Renal cortex interstitium (tissue), 15 donors: ENCODE measurements at places on chromosomes 13 and 19. TPM values are rescaled to one million over a fixed set of nuclear protein-coding genes. Genes with fewer than 3 reads are reported as not detected.

DNA sequence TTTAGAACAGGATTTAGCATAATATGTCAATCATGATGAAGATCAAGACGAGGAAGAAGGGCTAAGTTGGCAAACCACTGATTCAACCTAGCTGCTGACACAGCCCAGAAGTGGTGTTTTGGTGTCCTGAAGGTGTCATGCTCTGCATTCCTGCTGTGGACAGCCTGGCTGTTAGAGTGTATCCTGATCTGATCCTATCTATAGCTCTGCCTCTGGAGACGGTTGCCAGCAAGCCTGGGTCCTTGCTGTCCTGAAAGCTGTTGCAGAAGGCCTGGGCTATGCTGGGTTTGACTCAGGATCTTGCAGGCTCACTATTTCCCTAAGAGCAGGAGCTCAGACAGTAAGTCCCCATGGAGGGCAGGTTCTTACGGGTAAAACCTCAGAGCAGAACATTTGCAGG is 416.4 kb downstream of the TSHZ3 start:
- no peak for DNase-seq

DNA sequence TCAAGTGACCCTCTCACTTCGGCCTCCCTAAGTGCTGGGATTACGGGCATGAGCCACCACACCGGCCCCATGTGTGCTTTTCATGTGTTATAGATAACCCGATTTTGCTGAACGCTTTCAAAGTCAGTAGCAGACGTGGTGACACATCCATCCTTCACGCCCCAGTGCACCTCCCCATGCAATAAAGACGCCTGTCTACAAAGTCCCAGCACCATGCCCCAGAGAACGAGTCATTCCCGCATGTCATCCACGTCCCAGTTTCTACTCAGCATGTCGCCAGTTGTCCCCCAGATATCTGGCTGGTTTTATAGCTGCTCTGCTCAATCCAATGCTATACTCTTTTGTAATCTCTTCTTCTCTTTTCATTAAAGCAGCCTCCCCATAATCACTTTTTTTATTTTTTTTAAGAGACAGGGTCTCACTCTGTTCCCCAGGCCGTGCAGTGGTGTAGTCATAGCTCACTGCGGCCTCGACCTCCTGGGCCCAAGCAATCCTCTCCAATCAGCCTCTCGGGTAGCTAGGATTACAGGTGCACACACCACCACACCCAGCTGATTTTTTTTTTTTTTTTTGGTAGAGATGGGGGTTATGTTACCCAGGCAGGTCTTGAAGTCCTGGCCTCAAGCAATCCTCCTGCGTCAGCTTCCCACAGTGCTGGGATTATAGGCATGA is 42.5 kb downstream of the DNM2 start:
- DNase-seq = no peak

DNA sequence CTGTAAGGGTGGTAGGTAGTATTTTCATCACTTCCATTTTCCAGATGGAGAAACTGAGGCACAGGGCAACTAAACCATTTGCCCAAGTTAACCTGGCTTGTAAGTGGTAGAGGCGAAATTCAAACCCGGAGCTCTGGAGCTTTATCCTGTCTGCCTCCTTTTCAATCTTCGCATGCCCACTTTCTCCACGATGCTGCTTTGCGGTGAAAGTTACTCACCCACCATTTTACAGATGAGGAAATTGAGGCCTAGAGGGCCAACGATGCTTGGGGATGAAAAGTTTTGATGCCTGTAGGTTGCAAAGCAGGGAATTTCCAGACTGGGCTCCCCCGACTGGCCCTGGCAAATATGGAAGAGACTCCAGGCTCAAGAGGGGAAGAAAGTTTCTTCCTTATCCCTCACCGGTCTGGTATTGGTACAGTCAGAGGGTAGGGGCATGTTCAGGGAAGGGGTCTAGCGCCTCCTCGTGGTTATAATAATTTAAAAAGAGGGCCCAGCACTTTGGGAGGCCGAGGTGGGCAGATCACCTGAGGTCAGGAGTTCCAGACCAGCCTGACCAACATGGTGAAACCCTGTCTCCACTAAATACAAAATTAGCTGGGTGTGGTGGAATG is 1.9 kb upstream of the SH2D3A start:
- no peak for DNase-seq

The OR7A5 gene
- not detected for polyA plus RNA-seq

The SUPT5H gene
- polyA plus RNA-seq = 147 TPM

- DNase-seq = no peak
Observed at GRCh38 chr19:51410950-51411748, 6.3 kb downstream of the SIGLEC10 start.

DNA sequence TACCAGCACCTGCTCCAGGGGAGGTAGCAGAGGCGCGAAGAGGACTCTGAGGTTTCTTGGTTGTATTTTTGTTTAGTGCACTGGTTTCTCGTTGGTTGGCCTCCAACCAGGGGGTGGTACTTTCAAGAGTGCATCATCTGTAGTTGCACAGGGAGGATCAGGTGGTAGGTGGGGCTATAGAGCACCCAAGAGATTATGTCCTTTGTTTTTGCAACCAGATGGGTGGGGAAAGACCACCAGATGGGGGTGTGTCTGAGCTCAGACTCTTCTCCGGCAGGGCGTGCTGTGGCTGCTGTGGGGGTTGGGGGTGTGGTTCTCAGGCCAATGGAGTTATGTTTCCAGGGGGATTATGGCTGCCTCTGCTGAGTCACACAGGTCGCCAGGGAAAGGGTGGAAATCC is 254.4 kb upstream of the KLF12 start:
- DNase-seq = no peak

DNA sequence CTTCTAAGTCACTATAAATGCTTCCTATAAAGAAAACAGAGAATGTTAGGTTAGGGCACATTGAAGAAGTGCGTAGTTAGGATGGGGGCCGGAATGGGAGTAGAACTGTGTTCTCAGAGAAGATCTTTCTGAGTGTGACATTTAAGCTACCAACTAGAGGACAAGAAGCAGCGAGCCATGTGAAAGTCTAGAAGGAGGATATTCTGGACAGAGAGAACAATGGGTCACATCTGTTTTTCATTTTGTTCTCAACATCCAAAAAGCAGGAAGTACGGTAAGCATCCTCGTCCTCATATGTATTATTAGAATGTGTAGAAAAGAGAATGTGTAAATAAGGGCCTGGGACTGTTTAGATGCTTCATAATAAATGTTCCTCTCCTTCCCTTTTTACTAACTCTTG is 44.5 kb upstream of the PARP4 start:
- DNase-seq = no peak

DNA sequence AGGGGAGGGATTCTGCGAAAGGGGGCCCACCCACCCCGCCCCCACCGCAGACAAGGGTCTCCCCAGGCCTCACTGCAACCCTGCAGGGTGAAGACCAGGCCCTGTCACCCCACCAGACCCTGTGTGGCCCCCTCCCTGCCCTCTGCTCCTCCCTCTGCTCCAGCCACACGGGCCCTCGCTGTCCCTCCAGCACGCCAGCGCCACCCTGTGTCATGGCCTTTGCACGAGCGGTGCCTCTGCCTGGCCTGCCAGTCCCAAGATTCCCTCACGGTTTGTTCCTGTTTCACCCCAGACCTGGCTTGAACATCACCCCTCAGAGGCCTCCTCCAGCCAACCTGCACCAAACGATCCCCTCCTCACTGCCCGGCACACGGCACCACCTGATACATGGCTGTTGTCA is 27.3 kb downstream of the PIP5K1C start:
- DNase-seq = no peak

DNA sequence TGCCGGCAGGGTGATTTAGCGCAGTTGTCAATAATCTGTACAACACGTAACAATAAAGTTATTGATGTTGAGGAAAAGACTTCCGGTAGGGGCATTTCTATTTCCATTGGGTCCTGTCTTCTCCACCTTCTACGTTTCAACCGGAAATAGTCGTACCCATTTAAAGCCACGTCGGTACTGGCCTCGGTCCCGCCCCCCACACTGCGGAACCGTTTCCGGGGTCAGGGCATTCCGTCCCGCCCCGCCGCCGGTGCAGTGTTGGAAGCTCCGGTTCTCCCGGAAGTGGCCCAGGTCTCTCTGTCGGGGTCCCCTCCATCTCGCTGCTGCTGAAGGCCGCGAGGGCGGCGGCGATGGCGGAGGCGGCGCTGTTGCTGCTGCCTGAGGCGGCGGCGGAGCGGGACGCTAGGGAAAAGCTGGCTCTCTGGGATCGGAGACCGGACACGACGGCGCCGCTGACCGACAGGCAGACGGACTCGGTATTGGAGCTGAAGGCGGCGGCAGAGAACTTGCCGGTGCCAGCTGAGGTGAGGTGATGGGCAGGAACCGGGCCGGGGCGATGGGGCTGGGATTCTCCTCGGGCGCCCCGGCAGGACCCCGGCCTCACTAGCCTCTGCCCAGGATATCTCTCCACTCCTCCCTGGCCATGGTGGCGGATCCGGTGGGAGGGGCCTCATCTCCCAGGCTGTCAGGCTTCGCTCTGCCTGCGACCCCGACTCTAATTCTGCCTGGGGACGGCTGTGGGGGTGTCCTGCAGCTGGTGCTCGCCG is at the start of gene COG3:
Gene COG3, plus strand, starts transcription at position 253 of the 767 bp plus-strand sequence. Its CDS starts 98 bp downstream, at position 351.
- DNase-seq = peak; percentile 95
